ENCODE measurements at places on chromosomes 13 and 19.
A peak's percentile ranks its signal among the peaks of the same experiment; 100 is the strongest.

DNA sequence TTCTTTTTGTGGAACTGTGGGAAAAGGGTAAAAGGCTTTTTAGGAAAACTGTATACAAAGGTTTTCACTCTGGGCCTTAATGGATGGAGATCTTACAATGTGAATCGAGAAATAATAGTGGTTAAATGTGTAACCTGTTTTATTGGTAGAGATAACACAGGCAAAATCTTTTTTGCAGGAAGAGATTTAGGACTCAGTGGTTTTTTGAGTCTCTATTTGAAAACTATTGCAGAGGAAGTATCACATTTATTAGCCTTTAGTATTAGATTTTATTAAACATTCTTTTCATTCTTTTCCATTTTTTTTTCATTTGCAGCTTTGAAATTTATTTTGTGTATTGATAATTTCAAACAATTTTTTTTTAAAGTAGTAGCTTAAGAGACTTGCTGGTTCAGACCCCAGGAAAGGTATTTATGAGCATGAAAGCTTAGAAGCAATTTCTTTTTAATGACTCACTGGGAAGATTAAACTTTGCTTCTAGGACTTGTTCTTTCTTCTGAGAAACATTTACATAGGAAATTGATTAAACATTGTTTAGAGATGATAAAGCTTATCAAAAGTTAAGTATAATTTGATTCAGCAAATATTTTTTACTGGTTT lies 10.5 kb downstream of the KLF5 start:
- DNase-seq = no peak

DNA sequence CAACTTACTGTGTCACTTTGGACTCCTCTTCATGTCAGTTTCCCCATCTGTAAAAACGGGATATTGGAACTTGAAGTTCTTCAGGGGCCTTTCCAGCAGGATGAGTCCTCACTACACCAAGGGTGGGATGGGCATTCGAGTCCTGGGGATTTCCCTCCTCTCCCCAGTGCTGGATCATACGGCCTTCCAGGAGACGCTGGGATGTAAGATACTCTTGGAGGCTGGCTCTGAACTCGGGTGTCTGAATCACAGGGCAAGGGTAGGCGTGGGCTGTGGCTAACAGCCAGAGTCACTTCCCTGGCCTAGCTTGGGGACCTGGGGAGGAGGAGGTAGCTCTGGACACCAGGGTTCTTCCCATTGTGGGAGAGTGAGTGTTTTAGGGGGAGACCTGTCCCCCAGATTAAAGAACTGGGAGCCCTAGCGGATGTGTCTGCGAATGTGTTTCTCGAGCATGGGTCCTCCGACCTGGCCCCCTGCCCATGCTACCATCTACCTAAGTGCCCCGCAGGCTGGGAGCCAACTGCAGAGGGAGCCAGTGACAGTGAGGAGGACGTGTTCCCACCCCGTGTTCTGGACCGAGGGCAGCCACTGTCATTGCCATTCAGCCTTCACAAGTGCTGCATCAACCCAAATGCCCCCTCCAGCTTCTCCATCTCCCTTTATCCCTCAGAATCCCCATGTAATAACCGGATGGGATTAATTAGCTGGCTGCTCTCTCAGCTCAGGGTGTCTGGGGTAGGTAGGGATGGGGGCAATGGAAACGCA lies 2.4 kb upstream of the CYTH2 start:
- DNase-seq = no peak

DNA sequence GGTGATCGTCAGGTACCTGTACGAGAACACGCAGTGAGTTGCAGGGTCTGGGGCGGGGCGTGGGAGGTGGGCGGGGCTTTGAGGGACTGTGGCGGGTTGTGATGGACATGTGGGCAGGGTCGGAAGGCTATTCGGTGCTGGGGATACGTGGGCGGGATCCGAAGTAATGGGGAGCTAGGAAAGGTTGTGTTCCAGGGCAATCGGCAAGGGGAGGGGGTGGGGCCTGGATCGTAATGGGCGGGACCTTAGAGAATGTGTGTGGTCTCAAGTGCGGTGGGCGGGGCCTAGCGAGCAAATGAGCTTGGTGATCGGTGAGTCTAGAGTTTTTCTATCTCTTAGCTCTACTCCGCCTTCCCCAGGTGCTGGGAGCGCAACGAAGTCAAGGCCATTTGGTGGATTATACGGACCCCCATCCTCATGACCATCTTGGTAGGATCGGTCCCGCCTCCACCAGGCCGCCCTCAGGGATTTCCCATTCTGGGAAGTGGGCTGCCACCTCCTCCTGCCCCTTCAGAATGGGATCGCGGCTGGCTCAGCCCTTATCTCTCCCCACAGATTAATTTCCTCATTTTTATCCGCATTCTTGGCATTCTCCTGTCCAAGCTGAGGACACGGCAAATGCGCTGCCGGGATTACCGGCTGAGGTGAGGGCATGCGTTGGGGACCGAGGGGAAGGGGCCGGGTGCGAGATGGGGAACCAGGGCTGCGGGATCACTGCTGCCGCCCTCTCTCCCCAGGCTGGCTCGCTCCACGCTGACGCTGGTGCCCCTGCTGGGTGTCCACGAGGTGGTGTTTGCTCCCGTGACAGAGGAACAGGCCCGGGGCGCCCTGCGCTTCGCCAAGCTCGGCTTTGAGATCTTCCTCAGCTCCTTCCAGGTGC lies 9.6 kb downstream of the GIPR start:
- DNase-seq = no peak

DNA sequence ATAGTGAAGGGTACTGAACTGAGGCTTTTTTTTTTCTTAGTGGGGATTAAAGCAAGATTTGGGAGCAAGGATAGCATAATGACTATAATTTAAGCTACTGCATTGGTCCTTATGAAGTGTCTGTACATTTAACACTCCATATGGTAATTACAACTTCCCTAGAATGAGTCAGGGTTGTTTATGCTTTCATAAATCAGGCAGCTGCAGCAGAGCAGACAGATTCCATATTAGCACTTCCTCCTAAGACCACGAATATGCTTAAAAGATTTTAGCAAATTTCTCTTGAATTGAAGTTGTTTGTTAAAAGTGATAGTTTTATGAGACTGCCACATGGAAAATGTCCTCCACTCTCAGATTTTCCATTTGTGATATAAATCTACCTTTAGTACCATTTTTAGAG lies 401.1 kb upstream of the SPRY2 start:
- no peak for DNase-seq

GRCh38 chr19:2487842-2488241 lies 11.9 kb downstream of the GADD45B start:
- DNase-seq = no peak

DNA sequence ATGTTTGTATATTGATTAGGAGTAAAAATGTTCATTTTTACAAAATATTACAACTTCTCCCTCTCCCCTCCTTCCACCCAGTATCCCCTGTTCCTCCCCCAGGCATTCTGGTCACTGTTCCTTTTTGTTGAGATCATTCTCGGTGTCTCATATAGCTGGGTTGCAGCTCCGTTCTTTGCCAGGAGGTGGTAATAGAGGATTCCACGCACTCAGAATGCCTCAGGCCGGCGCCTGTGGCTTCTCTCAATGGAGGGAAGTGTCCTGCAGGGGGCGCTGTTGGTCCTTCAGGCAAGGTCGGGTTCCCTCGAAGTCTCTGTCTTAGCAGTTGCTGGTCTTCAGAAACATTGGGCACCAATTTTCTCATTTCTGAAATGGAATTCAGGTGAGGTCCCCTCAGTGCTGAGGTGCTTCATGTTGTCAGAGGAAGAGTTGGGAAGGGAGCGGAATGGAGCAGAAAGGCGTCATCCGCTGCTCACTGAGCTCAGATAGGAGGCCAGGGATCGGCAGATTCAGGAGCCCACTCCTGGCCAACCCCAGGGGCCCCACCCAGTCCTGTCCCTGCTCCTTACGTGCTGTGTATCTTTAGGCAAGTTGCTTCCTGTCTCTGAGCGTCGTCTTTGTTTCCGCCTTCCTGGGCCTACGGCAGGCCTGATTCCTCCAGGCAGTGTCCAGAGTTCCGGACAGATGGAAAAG lies 10.3 kb upstream of the GARIN5A start:
- DNase-seq = no peak

GRCh38 chr13:42876887-42877545 lies 95.6 kb downstream of the FAM216B start:
- DNase-seq = no peak

DNA sequence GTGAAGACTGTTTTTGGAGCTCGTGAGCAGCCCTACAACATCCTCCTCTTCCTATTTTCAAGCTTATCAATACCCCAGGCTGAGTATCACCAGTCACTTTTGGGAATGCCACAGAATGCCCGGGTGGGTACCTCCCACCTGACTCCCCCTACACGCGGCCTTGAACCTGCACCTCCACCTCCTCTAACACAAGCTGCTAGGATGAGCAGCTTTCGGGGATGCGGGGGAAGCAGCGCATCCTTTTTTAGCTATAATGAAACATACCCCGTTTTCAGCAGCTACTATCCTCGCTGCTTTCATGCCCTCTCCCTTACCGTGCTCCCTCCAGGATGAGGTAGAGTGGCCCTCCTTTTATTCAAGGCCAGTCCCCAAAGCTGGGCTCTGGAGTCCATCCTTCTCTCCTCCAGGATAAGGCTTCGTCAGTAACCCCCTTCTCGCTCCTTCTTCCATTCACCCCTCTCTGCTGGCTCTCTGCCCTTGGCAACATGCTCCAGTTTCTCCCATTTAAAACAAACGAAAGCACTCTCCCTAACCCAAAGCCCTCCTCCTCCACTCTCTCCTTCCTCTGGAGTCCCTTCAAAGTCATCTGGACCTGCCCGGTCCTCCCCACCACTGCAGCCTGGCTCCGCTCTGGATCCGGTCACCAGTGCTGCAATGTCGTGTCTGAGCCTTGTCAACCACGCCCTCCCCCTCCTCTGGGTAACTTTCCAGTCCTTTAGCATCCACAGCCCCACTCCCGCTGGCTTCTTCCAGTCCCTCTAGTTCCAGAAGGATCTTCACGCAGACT lies 55.3 kb downstream of the STK24 start:
- no peak for DNase-seq

GRCh38 chr19:31991984-31992655 lies 353.3 kb upstream of the ZNF507 start:
- no peak for DNase-seq

GRCh38 chr13:45817833-45818232 lies 33.7 kb downstream of the SIAH3 start:
- DNase-seq = peak; percentile 26

- DNase-seq = no peak
Observed at GRCh38 chr13:110706570-110707372, 855 bp upstream of the CARS2 start.

- DNase-seq = no peak
Observed at GRCh38 chr19:3062165-3063105, at the start of gene TLE5. Gene TLE5 (minus strand): TSS chr19:3062495. CDS start chr19:3062200, 295 bp downstream.

GRCh38 chr13:114017028-114017630 lies 43.3 kb upstream of the C13orf46 start:
- DNase-seq = no peak

- DNase-seq = no peak
Observed at GRCh38 chr13:113902986-113903775, 39.3 kb upstream of the GAS6 start.

- DNase-seq = no peak
Observed at GRCh38 chr19:19487950-19488874, 27.1 kb downstream of the TSSK6 start.

GRCh38 chr19:40555978-40556689 lies 20.5 kb upstream of the SHKBP1 start:
- no peak for DNase-seq

DNA sequence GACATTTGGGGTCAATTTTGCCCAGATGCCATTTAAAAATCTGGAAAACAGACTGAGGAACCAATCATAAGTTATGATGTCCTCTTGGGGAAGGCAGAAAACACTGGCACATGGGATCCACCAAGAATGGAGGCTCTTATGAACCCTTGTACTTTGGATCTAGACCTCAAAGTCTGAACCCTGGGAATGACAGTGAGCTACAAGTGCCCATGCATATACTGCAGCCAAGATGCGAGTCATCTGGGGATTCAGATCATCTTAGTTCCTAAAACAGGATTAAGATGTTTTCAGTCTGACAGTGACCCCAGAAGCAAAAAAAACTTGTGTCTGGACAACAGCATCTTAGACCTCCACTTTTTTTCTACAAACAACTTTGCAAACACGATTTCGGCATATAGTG lies 100.2 kb upstream of the SIAH3 start:
- no peak for DNase-seq

GRCh38 chr13:25085125-25085742 lies 10.7 kb upstream of the PABPC3 start:
- peak; percentile 41 for DNase-seq

- DNase-seq = no peak
Observed at GRCh38 chr19:41903193-41903953, 20.4 kb downstream of the ARHGEF1 start.

GRCh38 chr13:28640861-28641599 lies 17.9 kb upstream of the POMP start:
- no peak for DNase-seq

GRCh38 chr13:106286811-106287210 lies 248.7 kb downstream of the EFNB2 start:
- no peak for DNase-seq

- DNase-seq = no peak
Observed at GRCh38 chr19:18539372-18539771, 4.0 kb downstream of the FKBP8 start.

GRCh38 chr13:30401347-30401746 lies 20.9 kb upstream of the UBE2L5 start:
- no peak for DNase-seq

- DNase-seq = no peak
Observed at GRCh38 chr13:43537124-43537523, 249.6 kb downstream of the ENOX1 start.

GRCh38 chr19:10678813-10679212 lies 22.4 kb upstream of the QTRT1 start:
- no peak for DNase-seq

DNA sequence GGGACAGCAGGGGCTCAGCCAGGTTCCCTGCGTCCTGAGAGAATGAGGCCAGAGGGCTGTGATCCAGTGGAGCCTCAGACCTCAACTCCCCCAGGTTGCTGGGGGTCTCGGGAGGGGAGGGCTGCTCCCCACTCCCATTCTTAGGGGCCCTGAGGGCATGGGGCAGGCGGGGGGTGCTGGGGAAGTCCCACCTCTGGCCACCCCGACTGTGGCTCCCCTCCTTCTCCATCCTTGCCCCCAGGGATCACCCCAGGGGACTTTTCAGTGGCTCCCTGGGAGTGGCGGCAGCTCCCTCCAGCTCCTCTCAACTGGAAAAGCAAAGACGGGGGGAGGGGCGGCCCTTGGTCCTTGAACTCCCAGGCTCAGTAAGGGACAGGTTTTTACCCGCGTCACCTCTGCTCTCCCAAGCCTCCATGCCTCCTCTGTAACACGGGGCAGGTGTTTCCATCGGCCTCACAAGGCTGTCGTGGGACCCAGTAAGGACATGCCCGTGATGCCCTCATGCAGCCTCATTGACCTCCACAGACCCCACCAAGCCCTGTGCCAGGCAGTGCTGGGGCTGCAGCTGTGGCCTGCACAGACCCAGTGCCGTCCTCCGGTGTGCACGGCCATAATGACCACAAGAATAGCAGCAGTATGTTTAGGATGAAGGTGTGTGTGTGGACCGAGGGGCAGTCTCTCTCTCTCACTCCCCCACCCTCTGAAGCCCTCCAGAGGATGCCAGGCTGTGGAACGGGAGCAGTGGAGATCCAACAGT lies 11.6 kb upstream of the TOMM40 start:
- no peak for DNase-seq

Measured in AML-193 (cell line).